ENCODE measurements at places on chromosomes 16 and 17. TPM values are rescaled to one million over a fixed set of nuclear protein-coding genes. Genes with fewer than 3 reads are reported as not detected.

The SPN gene
- under 0.01 TPM for total RNA-seq

The TBC1D28 gene
- total RNA-seq = under 0.01 TPM

The CLEC18B gene
- 0.82 TPM for total RNA-seq

The TP53TG3C gene
- total RNA-seq = not detected

The OR2C1 gene
- total RNA-seq = 0.82 TPM

The ZMYND15 gene
- total RNA-seq = not detected

The DPEP3 gene
- not detected for total RNA-seq

The CA7 gene
- total RNA-seq = not detected

The CD300LG gene
- total RNA-seq = not detected

The FMNL1 gene
- 4.1 TPM for total RNA-seq

The CRISPLD2 gene
- 3.3 TPM for total RNA-seq

The QRICH2 gene
- total RNA-seq = 6.9 TPM

The C17orf113 gene
- 3.7 TPM for total RNA-seq

The ASGR2 gene
- not detected for total RNA-seq

The ATP2A3 gene
- total RNA-seq = 2.4 TPM

The COTL1 gene
- total RNA-seq = 87.2 TPM

The CDH5 gene
- 6.1 TPM for total RNA-seq

The ABAT gene
- 110 TPM for total RNA-seq

The RPTOR gene
- 12.2 TPM for total RNA-seq

The PABPN1L gene
- total RNA-seq = not detected

The C17orf67 gene
- total RNA-seq = 2.0 TPM

The CTRB1 gene
- not detected for total RNA-seq

The CFAP119 gene
- total RNA-seq = 3.3 TPM

The SNX20 gene
- total RNA-seq = under 0.01 TPM

The LGALS9B gene
- total RNA-seq = not detected

The SLC13A2 gene
- total RNA-seq = not detected

The RNF135 gene
- total RNA-seq = 1.2 TPM

The P2RX5 gene
- total RNA-seq = 5.3 TPM

The EME1 gene
- 1.2 TPM for total RNA-seq

The SMPD3 gene
- 64.8 TPM for total RNA-seq

The KRT14 gene
- total RNA-seq = not detected

The LHX1 gene
- total RNA-seq = under 0.01 TPM

The UBB gene
- 1,503 TPM for total RNA-seq

The PRKCB gene
- 49.3 TPM for total RNA-seq

The ABCC6 gene
- 0.41 TPM for total RNA-seq

The FOXL1 gene
- 0.82 TPM for total RNA-seq

The PRSS53 gene
- 1.6 TPM for total RNA-seq

The TEKT5 gene
- 1.6 TPM for total RNA-seq

The HCRT gene
- 0.41 TPM for total RNA-seq

The CPHXL2 gene
- total RNA-seq = not detected

The UTS2R gene
- total RNA-seq = not detected

The POLR2C gene
- total RNA-seq = 70.9 TPM

The KRTAP9-4 gene
- total RNA-seq = not detected

The PPL gene
- 0.82 TPM for total RNA-seq

The MT4 gene
- total RNA-seq = not detected

The C16orf96 gene
- total RNA-seq = 0.41 TPM

The CETP gene
- 0.82 TPM for total RNA-seq

The MPG gene
- 48.9 TPM for total RNA-seq

The ABCA10 gene
- 4.1 TPM for total RNA-seq

The KRTAP4-4 gene
- not detected for total RNA-seq

The LDAF1 gene
- total RNA-seq = 67.7 TPM

The RAP1GAP2 gene
- 25.3 TPM for total RNA-seq

The C17orf107 gene
- total RNA-seq = 2.4 TPM

The CCL14 gene
- total RNA-seq = not detected

Data from frontal cortex (tissue), 4 donors.